ENCODE measurements at places on chromosomes 11 and 22.

DNA sequence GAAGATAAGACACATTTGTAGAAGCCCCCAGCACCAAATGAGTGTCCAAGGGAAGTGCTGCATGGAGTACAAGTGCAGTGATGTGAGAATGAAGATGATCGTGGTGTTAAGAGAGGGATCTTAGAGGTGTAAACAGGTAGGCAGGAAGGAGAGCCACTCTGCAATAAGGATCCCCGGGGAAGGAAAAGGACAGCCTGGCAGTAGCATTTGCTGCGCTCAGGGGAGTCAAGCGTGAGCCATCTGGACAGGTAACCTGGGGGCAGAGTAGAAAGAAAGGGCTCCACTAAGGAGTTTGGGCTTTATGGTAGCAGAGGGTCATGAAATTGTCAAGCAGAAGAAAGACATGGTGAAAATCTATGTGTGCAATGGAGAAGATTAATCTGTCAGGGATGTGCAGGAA lies 587.2 kb downstream of the BUD13 start:
- DNase-seq: no peak

DNA sequence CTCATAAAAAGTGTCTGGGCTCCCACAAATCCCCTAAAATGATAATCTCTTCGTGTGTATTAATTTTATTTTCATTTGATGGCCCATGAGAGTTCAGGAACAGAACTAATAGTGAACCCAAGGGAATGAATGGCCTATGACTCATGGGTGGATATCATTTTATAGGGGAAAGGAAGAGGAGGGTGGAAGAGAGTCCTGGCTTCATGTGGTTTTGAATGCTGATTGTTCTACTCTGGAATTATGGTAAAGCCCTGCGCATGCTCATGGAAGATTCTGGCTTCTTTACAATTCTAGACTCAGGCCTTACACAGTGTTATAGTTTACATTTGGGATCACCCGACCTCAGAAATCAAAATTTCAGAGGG lies 35.2 kb downstream of the MAML2 start:
- no peak for DNase-seq

- DNase-seq: no peak
These were observed 486.9 kb downstream of the MIAT start for GRCh38 chr22:27144321-27144720.

GRCh38 chr11:38182126-38182866 lies 1584.3 kb upstream of the RAG2 start:
- DNase-seq: no peak

Measured in activated naive CD8-positive, alpha-beta T cell treated with anti-CD3 and anti-CD28 coated beads, Interleukin-2, amount 50 U/mL, for 24 hours (primary cell).